ENCODE measurements at places on chromosomes 11 and 22.

GRCh38 chr11:20250644-20251247, 90.5 kb upstream of the DBX1 start:
- no peak for DNase-seq

- peak; percentile 75 for DNase-seq
Observed at GRCh38 chr11:61814958-61815789, 1.6 kb downstream of the FADS1 start.

- DNase-seq: no peak
Observed at GRCh38 chr22:43570531-43571165, 158.8 kb downstream of the MPPED1 start.

GRCh38 chr11:115931548-115932083, 427.4 kb upstream of the CADM1 start:
- DNase-seq: no peak

- no peak for DNase-seq
Observed at GRCh38 chr11:497565-498296, 9.3 kb downstream of the RNH1 start.

- DNase-seq: no peak
Observed at GRCh38 chr11:62921573-62922188, 518 bp upstream of the CHRM1 start.

DNA sequence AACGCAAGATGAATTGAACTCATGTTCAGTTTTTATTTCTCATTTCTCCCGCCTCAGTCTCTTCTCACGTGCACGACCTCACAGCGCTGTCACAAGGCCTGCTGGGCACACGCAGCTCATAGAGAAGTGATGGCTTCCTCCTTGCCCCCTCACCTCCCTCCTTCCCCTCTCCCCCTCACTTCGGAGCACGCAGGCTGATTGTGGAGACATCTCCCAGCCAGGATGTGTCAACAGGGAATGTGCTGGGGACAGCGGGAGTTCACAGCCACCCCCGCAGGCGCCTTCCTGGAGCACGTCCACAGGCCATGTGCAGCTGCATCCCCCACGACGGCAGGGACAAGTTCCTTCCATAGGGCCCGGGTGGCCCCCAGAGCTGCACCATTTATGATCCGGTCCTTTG, 29.1 kb upstream of the KRTAP5-6 start:
- no peak for DNase-seq

DNA sequence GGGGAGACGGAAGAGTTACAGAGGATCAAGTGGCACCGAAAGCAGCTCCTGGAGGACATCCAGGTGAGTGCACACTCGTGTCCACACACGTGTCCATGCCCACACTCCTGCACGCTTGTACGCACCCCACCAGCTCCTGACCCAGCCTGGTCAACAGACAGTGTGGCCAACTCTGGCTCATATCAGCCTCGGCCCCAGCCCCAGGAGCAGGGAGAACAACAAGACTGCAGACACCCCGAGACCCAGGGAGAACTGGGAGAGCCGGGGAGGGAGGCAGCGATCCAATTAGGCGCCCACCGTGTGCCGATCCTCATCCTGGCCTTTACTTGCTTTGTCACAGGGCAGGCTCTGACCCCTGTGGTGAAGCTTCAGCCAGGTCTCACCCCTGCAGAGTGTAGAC, 10.3 kb downstream of the CYTH4 start:
- no peak for DNase-seq

GRCh38 chr11:130512662-130513061, 64.2 kb downstream of the ADAMTS15 start:
- no peak for DNase-seq

- DNase-seq: no peak
Observed at GRCh38 chr11:27392278-27393114, 29.5 kb upstream of the CCDC34 start.

GRCh38 chr11:74033046-74033445, 24.2 kb upstream of the UCP3 start:
- DNase-seq: no peak

DNA sequence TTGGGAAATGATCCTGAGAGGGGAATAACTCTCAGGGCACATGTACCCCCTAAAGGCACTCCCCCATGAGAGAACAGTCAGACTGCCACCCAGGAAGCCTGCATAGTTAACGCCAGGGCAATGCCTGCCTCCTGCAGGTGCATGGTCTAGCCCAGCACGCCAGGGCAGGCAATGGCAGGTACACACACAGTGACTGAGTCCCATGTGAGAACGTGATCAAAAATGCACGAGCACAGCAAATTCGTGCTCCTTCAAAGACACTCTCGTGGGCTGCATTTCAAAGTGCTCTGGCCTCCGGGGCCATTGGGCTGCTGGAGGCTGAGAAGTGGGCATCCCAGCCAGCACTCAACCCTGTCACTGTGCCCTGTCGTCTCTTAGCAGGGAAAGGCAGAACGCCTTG, 79.7 kb downstream of the SHANK2 start:
- DNase-seq: no peak

DNA sequence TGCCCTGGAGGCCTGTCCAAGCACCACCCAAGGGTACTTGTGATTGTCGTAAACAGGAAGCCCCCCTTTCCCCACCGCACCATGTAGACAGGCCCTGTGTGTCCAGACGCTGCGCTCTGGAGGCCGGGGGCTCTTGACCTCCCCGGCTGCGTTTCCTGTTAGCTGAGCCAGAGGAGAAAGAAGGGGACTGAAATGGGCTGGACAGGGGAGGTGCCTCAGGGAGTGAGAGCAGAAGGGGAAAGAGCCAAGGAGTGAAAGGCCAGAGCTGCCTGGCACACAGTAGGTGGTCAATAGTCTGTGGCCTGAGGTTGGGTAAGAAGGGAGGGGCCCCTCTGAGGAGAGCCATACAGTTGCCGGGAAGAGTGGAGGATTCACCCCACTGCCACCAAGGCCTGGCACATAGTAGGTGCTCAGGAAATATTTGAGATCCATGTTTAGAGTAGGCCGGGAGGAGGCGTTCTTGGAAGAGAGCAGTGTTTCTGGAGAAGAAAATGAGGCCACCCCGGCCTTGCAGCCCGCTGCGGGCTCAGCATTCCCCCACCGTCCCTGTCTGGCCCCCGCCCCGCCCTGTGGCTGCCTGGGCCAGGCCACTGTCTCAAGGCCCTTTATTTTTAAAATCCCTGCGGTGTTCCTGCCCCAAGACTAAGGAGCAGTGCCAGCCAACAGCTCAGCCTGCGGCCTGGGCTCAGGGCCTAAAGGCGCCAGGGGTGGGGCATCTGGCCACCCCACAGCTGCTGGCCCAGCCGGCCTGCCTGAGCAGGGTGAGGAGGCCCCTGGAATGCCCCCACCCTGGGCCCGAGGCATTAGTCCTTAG, 13.6 kb upstream of the CDC42EP1 start:
- DNase-seq: no peak

- DNase-seq: no peak
Observed at GRCh38 chr11:11449327-11449726, 96.3 kb upstream of the CSNK2A3 start.

DNA sequence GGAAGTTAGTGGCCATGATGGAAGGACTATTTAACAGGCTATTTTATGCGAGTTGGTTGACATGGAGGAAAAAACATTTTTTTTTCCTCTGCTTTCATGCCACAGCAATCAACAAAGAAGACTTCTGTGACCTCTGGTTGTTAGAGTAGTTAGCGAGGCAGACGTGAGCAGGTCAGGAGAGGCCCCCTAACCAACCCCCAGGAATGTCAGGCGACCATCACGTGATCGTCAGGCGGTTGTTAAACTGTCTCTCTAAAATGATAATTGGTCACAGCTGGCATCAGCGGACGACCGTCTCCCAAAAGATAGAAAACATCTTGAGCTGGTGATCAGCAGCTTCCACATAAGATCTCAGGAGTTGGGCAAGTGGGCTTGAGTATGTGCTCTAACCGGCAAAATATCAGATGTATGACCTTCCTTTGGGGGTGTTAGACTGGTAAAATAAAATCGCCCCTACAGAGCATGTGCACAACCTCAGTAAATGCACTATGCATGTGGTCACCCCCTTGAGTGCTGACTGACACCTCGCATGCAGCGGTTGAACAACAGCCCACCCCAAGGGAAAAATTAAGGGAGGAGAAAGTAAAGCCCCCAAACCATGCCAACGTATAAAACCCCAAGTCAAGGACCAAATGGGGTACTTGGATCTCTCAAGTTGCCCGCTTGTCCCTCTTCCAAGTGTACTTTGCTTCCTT, 20.9 kb upstream of the NARS2 start:
- no peak for DNase-seq

DNA sequence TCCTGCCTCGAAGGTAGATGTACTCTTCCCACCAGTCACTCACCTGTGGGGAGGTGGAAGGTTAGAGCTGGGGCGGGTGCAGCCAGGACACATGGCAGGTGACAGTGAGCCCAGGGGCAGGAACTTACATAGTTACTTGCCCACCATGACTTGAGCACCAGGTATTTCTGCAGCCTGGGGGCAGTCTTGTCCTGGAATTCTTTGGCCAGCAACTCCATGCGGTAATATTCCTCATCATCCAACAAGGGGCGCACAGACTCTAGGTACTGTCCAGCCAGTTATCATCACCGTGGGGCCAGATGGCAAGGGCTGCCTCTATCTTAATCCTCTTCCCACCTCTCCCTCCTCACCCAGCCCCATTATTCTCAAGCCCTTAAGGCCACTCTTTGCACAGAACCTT, 2.2 kb downstream of the CPT1B start:
- no peak for DNase-seq

GRCh38 chr22:39545386-39546365, 13.1 kb upstream of the RPS19BP1 start:
- no peak for DNase-seq

- no peak for DNase-seq
Observed at GRCh38 chr11:67351275-67352005, 1.9 kb downstream of the POLD4 start.

DNA sequence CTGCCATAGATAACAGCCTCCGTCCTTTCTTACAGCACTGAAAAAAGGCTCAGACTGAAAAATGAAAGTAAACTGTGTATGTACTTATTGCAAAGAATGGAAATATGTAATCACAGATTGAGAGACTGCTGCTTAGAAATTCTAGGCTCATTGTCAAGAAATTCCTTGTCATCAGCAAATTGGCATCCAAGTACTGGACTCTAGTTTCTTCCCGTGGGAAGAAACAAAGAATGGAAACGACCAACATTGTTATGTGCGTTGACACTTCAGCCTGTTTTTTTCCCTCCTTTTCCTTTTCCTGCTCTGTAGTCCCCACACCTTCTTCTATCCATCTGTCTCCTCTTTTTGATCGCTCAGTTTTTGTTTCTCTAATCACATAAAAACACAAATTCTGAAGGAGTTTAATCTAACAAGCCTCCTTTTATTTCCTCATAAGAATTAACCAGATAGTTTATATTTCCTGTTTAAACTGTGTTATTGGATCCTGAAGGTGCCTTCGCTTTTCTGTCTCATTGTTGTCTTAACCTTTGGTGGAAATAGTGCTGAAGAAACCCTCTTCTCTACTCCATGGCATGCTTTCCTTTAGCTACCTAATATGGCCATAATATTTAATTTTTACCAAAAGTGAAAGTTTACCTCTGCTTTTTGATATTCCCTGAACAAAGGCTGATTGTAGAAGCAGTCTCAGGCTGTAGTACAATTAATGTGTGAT, 20.0 kb upstream of the CASP12 start:
- DNase-seq: no peak

GRCh38 chr11:21931436-21932101, 261.3 kb upstream of the ANO5 start:
- no peak for DNase-seq

DNA sequence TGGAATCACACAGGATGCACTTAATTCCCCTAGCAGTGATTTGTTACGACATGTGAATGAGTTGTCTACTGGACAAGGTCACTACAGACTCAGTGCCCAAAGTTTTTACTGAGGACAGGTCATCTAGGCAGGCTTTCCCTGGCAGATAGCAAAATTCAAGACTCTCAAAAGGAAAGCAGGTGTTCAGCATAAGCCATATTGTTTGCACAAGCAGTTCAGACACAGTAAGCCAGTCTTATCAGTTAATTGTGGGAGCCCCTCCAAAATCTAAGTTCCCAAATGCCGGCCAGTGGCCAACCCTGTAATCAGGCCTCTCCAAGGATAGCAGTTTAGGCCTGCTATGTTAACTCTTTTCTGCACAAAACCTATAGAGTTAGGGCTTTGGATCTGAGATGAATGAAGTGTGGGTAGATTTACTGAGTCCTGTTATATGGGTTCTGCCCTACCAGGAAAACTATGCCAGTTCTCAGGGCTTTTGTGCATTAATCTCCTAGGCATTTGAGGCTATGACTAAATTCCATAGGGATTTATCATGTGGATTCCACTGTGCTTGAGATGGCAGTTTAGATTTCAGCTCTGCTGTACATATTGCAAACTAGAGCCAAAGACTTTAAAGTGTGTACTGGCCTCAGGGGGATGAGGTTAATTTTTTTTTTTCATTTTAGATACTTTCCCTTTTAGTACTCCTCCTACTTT, 4.8 kb upstream of the ARHGEF12 start:
- no peak for DNase-seq

DNA sequence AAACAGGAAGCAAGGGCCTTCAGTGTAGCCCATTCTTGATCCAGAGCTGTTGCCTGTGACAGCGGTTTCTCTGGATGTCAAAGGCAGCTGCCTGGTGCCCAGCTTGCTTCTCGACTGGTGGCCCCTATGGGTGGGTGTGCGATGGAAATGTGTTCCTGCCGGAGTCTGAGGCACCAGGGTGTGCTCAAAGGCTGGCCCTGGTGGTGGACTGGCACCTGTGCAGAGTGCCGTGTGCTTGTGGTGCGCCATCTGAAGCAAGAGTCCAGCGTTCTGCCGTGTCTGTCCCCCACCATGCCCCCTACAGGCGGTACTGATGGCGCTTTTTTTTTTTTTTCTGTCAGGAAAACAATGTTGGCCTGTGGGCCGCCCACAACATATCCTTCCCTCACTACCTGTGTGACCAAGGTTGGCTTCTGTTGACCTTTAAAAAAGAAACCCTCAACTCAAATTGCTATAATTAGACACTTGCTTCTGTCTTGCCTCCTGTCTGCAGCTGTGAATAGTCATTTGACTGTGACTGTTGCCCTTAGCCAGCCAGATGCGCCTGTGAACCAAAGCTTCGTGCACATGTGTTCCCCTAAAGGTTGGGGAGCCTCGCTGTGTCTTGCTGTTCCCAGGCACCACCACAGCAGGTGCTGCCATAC, 4.7 kb upstream of the RANBP1 start:
- no peak for DNase-seq

GRCh38 chr11:15871904-15872626, 484.3 kb downstream of the SOX6 start:
- no peak for DNase-seq

- DNase-seq: no peak
Observed at GRCh38 chr22:41264408-41264941, 21.5 kb downstream of the RANGAP1 start.

- no peak for DNase-seq
Observed at GRCh38 chr11:134228625-134229024, 4.2 kb downstream of the VPS26B start.

GRCh38 chr22:37824674-37825641, 1.8 kb downstream of the GALR3 start:
- DNase-seq: no peak

GRCh38 chr22:36185828-36186624, 15.6 kb downstream of the APOL4 start:
- no peak for DNase-seq

- no peak for DNase-seq
Observed at GRCh38 chr11:88596786-88597185, 259.2 kb upstream of the CTSC start.

All from cortex of kidney (tissue), 1 donor.